HCT116 (cell line): ENCODE measurements at places on chromosomes 5 and 9.

DNA sequence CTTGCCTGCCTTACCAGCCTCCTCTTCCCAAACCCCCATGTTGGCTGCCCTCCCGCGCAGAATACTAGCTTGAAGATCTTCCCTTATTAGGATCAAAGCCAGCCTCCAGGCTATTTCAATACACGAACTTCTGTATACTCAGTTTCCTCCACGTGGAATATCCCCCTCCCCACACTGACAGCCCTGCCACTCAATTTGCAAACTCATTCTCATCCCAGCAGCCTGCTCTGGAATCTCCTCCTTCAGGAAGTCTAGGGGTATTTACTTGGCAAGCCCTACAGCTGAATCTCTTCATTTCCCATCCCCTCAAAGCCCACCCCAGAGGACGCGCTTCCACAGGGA lies 157.0 kb upstream of the SMIM23 start:
- no peak for DNase-seq

DNA sequence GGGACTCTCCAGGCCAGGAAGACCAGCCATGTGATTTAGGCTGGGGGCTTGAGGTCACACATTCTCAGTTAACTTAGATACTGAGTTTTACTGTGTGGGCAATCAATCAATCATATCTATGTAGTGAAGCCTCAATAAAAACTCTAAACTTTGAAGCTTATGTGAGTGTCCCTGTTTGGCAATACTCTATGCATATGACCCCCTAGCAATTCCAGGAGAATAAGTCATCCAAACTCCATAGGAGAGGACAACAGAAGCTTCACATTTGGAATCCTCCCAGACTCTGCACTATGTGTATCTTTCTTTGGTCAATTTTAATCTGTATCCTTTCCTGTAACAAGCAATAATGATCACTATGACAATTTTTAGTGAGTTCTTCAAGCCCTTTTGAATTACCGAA lies 216.8 kb upstream of the RGMB start:
- DNase-seq: no peak

DNA sequence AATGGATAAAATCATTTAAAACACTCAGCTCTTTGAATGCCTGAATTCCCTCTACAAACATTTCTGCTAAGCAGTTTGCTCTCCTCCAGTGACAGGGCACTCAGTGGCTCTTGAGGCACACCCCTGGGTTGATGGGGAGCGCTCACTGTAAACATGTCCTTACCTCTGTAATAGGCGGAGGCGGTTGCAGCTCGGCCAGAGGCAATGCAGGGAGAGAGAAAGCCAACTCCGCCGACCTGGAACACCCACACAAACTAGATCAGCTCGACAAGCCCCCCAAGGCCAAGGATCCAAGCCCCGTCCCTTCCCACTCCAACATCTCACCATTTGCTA lies 329 bp downstream of the CDC23 start:
- no peak for DNase-seq

- no peak for DNase-seq
These were observed 174.8 kb downstream of the SLC12A2 start for GRCh38 chr5:128258372-128258771.

- DNase-seq: no peak
These were observed 320.2 kb upstream of the NREP start for GRCh38 chr5:112077180-112077579.

DNA sequence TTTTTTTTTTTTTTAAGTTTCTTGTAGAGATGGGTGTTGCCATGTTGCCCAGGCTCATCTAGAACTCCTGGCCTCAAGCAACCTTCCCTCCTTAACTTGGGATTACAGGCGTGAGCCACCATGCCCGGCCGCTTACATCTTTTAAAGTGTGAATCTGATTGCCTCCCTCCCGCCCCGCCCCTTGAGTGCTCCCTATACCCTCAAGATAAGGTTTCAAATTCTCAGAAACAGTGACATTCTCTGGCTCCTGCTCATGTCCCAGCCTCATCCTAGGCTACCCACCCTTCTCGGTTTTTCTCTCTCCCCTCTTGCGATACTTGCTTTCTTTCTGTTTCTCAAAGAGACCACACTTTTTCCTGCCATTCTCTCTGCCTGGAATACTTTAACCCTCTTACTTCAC lies 12.4 kb downstream of the MORN5 start:
- no peak for DNase-seq
